Globus pallidus (tissue), 1 donor: ENCODE measurements at places on chromosomes 7 and 10.

- no peak for DNase-seq
Observed at GRCh38 chr7:23120106-23120505, 14.5 kb downstream of the KLHL7 start.

DNA sequence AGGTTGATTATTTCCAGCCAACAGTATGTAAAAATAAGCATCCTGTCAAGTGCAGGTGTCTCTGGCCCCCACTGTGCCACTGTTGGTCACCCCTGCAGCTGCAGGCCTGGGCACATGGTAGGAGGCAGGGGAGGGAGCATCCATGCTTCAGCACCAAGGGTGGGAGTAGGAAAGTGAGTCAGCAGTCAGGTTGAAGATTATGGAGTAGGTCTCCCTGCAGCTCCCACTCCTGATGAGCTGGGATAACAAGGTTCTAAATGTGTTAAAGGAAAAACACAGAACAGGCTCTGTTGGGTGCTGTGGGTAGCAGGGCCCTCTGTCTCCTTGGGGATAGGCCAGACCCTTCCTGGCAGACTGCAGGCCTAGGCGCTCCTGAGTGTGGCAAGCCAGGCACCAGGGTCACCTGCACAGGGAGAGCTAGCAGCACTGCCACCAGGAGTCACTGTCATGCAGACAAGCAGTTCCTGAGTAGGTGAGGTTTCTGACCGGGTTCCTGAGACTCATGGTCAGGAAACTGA is 59.3 kb downstream of the NUDCD3 start:
- DNase-seq, result no peak

GRCh38 chr7:135186841-135187253 is 16.3 kb upstream of the CYREN start:
- no peak for DNase-seq

DNA sequence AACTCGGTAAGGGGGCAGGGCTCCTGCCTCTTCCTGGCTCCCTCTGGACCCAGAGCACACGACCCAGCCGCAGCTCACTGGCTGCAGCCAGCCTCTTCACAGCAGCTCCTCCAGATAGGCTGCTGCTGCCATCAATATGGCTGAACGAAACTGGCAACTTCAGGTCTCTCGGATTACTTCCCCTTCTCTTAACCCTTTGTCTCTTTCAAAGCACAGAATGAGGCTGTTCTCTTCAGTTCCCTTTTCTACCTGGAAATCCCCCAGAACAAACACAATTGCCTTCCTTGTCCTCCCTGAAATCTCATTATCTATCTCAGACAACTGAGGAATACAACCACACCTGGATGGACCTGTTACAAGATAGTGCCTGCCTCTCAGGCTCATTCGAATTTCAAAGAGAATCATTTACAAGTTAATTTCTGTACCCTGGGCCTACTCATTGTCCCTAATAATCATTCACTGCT is 193.4 kb upstream of the MBL2 start:
- no peak for DNase-seq

GRCh38 chr7:56009695-56010094 is 41.5 kb downstream of the PSPH start:
- peak; percentile 91 for DNase-seq
